ENCODE measurements at places on chromosomes 1 and 21.

DNA sequence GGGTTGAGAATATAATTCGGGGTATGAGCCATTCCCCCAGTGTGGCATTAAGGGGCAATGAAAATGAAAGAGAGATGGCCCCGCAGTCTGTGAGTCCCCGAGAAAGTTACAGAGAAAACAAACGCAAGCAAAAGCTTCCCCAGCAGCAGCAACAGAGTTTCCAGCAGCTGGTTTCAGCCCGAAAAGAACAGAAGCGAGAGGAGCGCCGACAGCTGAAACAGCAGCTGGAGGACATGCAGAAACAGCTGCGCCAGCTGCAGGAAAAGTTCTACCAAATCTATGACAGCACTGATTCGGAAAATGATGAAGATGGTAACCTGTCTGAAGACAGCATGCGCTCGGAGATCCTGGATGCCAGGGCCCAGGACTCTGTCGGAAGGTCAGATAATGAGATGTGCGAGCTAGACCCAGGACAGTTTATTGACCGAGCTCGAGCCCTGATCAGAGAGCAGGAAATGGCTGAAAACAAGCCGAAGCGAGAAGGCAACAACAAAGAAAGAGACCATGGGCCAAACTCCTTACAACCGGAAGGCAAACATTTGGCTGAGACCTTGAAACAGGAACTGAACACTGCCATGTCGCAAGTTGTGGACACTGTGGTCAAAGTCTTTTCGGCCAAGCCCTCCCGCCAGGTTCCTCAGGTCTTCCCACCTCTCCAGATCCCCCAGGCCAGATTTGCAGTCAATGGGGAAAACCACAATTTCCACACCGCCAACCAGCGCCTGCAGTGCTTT is 9.4 kb downstream of the PROX1 start:
- no peak for DNase-seq

DNA sequence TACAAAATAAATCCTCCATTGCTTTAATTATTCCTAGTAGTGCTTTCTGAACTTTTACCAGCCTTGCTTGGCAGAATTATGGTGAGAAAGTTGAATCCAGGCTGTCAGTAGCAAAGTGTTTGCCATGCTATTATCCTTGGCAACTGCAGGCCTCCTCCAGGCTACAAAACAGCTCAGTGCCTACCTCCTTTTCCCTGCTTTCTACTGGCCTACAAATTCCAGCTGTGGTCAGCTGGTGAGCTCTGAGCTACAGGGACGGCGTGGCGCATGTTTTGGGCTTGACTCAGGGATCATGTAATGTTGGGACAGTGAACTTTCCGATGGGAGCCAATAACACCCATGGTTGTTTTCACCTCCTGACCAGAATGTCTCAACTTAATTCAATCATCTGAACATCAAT is 456.1 kb upstream of the ADAMTS5 start:
- DNase-seq = no peak

DNA sequence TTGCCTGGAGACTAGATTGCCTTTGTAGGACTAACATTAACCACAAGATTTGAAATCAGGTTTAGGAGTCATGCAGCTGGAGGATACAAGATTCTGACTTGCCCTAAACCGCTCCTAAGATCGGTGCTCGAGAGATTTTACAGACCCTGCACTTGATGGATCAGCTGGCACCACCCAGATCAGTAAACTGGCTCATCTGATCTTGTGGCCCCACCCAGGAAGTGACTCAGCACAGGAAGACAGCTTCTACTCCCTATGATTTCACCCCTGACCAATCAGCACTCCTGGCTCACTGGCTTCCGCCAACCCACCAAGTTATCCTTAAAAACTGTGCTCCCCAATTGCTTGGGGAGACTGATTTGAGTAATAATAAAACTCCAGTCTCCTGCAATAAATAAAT is 876 bp upstream of the CATSPERE start:
- peak; percentile 4 for DNase-seq

DNA sequence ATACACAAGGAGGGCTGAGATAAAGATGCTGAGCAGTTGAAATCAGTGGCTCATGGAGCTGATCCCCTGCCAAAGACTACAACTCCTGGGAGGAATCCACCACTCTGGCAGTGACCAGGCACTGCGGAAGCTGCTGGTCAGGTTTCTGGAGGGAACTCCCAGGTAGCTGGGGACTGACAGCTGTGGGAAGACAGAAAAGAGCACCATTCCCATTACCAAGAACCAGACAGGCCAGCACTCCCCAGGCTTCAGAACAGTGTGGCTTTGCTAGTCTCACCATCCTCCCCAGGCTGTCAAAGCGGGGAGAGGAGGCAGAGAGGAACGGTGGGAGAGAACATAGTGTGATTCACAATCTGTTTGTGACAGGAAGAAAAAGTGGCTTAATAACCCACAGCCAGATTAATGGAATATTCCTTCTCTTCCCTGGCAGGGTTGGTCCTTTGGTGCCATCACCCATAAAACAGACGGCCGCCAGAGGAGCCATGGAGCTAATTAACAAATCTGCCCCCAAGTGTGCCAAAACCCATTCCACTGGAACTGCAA is 92.1 kb downstream of the MAB21L3 start:
- no peak for DNase-seq

GRCh38 chr1:109828756-109829505 is 65.2 kb upstream of the EPS8L3 start:
- DNase-seq = no peak

DNA sequence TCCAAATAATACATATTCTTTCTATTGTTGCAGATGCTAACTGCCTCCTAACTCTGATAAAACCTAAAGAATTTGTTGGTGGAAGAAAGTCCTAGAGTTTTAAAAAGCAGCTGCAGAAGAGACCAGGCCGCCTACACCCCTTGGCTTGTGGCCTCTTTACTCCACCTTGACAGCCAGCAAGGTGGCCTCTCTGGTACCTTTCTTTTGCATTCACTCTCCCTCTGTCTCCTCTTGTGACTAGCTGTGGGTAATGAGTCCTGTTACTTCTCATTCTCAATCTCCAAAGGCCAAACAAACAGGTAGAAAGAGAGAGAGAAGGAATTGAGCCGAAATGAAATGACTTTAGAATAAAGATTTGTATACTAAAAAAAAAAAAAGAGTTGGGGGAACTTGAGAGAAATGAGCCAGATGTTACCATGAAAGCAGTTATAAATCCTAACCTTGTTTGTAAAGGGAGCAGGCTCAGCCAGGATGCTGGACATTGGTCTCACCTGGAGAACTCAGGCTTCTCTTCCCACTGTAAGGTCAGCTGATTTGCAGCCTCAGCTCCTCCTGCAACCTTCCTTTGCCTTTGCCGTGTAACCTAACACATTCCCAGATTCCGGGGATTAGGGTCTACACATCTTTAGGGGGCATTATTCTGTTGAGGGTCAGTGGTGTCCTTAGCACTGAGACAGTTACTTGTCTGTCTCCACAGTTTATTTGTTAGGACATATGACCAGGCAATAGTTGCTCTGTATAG is 164.1 kb upstream of the IRF2BP2 start:
- no peak for DNase-seq

- no peak for DNase-seq
Measured at GRCh38 chr1:23964790-23965740, 5.4 kb downstream of the PNRC2 start.

DNA sequence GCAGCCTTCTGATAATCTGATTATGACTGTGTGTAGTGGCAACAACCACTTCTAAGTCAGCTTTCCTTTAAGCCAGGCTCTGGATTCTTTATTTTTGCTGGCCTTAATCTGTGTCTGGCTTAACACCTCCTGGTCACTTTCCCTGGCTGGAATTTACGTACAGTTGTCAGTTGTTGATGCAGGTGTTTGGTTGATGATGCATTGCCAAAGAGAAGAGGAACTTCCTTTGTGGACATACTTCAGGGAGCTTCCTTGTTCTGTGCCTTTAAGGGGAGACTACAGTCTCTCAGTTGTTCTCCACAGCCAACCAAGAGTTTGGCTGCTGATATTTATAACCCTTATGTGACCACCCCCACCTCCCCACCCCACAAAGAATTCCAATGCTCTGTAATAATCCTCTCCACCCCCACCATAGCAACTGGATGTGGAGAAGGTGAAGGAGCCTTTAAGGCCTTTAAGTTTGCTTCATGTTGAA is 96.0 kb upstream of the BMP8A start:
- no peak for DNase-seq

DNA sequence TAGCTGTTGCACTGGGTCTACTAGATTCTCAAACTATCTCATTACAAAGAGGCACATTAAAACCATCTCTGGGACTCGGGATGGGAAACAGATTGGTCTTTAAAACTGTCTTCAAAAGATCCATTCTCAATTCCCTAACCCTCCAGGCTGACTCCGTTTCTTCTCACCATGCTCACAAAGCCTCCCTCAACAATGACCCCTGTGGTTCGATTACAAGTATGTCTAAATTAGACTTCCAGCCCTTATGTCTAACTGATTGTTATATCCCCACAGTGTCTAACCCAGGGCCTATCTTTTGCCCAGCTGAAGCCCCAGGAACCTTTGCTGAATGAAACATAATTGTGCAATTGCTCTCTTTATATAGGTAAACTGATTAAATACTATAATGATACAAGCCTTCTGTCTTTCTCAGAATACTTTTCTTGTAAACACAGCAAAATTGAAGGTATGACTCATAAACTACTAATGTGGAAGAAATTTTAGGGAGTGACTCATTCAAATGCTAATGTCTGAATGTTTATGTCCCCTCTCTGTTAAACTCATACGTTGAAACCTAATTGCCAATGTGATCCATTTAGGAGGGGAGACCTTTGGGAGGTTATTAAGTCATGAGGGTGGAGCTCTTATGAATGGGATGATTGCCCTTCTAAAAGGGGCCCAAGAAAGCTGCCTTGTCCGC is 65.6 kb upstream of the DAB1 start:
- DNase-seq = no peak

- no peak for DNase-seq
Measured at GRCh38 chr1:26274801-26275425, 5.0 kb upstream of the SH3BGRL3 start.

Measured in activated naive CD4-positive, alpha-beta T cell (primary cell).